ENCODE measurements at places on chromosomes 2 and 18. TPM values are rescaled to one million over a fixed set of nuclear protein-coding genes. Genes with fewer than 3 reads are reported as not detected.
A peak's percentile ranks its signal among the peaks of the same experiment; 100 is the strongest.

- no peaks in the 10 kb centered on the region for H3K36me3 ChIP-seq
- no peak overlapping the region for H3K4me3 ChIP-seq
- no peak overlapping the region for H3K27ac ChIP-seq
- no peaks in the 10 kb centered on the region for H3K4me1 ChIP-seq
- no peak for DNase-seq
Observed at GRCh38 chr18:45116116-45116515, 435.4 kb downstream of the SETBP1 start.

- H3K4me1 ChIP-seq, result no peaks in the 10 kb centered on the region
- DNase-seq, result peak; percentile 70
- no peak overlapping the region for H3K27ac ChIP-seq
- no peaks in the 10 kb centered on the region for H3K27me3 ChIP-seq
Observed at GRCh38 chr2:211033765-211034164, 477.4 kb downstream of the CPS1 start.

DNA sequence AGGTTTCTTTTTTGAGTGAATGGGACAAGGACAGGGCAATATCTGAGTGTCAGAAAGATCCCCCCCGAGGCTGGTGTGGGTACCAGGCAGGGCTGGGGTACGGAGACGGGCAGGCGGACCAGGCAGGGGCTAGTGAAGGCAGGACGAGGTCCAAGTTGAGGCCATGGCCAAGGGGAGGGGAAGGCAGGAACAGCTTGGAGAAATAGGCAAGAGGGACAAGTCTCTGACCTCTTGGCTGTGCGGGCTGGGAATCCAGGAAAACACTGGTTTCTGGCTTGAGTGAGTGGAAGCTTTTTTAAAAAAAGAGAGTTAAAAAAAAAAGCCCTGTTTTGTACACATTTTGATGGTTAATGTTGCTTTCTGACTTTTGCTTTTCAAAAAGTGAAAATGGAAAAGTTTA, 30.3 kb downstream of the ASAP2 start:
- H3K4me3 ChIP-seq, result no peak overlapping the region
- H3K36me3 ChIP-seq, result no peaks in the 10 kb centered on the region
- H3K27me3 ChIP-seq, result no peaks in the 10 kb centered on the region
- no peak overlapping the region for H3K27ac ChIP-seq

GRCh38 chr2:128603411-128603924, 284.8 kb upstream of the HS6ST1 start:
- no peaks in the 10 kb centered on the region for H3K27me3 ChIP-seq
- H3K4me3 ChIP-seq, result no peak overlapping the region
- H3K36me3 ChIP-seq, result no peaks in the 10 kb centered on the region
- peaks cover 8% of the 10 kb centered on the region for H3K4me1 ChIP-seq
- H3K27ac ChIP-seq, result no peak overlapping the region

GRCh38 chr2:215870986-215871385, 142.4 kb downstream of the MREG start:
- H3K27ac ChIP-seq, result no peak overlapping the region
- H3K4me3 ChIP-seq, result no peak overlapping the region
- H3K36me3 ChIP-seq, result no peaks in the 10 kb centered on the region
- H3K27me3 ChIP-seq, result no peaks in the 10 kb centered on the region
- DNase-seq, result peak; percentile 75

- DNase-seq, result no peak
- H3K27me3 ChIP-seq, result no peaks in the 10 kb centered on the region
- H3K4me3 ChIP-seq, result no peak overlapping the region
- peaks cover 4% of the 10 kb centered on the region for H3K4me1 ChIP-seq
Observed at GRCh38 chr2:19786408-19787058, 115.2 kb downstream of the TTC32 start.

- no peaks in the 10 kb centered on the region for H3K27me3 ChIP-seq
- H3K4me3 ChIP-seq, result no peak overlapping the region
- peak; percentile 56 for DNase-seq
Observed at GRCh38 chr2:148523315-148523714, 121.2 kb upstream of the EPC2 start.

DNA sequence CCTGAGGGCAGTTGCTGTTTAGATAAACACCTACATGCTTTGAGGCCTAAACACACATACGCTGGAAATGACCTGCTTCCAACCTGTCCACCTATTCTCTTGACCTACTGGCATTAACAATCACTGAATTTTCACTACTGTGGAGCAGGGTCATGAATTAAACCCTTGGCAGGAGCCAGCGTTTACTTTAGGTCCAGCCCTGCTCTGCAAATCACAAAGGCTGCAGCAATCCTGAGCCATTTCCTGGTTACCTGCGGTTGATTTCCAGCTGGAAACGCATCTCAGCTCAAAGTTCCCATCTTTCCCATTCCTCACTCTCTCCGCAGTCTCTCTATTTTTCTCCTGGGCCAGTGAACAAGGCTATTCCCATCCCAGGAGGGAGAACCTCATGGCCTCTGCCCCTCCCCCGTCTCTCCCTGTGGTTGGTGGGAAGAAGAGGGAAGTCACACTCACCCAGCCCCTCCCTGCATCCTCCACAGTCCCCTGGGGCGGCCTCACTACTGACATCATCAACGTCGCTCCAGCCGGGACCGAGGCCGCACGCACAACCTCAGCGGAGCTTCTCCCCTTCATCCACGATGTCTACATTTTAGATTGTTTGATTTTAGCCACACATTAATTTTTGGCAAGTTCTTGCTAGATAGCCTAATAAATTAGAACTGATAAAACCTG, 84.5 kb upstream of the SNTG2 start:
- no peaks in the 10 kb centered on the region for H3K36me3 ChIP-seq
- no peak overlapping the region for H3K4me3 ChIP-seq
- H3K27me3 ChIP-seq, result peaks cover 2% of the 10 kb centered on the region
- no peak overlapping the region for H3K27ac ChIP-seq
- H3K4me1 ChIP-seq, result peaks cover 19% of the 10 kb centered on the region
- DNase-seq, result peak; percentile 58

DNA sequence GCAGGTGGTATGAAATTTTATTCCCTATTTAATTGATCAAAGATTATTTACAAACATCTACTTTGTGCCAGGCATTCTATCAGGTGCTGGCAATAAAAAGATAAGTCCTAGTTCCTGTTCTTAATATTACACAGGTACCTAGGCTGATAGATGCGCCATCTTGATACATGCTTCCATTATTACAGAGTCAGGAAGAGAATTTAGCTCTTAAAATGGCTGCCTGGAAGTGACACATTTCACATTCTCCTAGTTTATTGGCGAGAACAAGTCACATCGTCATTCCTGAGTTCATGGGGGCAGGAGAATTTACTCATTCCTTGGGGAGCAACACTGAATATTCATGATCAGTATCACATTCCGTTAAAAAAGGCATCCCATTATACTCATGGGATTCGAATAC, 1.1 kb upstream of the DARS1 start:
- no peaks in the 10 kb centered on the region for H3K27me3 ChIP-seq
- peaks cover 14% of the 10 kb centered on the region for H3K4me1 ChIP-seq
- peak overlapping the region; percentile 94 for H3K27ac ChIP-seq
- H3K36me3 ChIP-seq, result no peaks in the 10 kb centered on the region

DNA sequence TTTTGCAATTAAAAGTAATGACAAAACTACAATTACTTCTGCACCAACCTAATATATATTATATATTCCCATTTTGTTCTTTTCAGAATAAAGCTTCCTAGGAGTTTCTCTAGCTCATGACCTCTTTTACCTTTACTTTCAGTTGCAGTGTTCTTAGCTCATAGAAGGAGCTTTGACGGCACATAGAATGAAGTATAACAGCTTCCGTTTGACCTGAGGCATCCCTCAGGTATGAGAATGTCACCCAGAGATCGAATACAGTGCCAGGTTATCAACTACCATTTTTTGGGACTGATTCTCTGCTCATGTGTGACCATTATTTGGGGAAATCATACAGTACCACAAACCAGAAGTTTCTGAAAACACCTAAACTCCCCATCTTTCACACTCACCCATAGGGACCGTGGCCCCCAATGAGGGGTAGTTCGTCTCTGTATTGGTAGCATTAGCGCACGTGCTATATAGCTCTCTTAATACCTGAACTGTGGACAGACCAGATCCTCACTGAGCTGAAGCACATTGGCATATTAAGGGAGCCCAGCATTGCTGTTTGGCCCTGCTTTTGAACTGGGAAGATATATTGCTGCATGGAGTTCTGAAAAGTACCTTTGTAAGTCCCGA, 123.0 kb downstream of the SPTBN1 start:
- H3K4me1 ChIP-seq, result peaks cover 91% of the 10 kb centered on the region
- H3K27ac ChIP-seq, result no peak overlapping the region
- no peak for DNase-seq

GRCh38 chr18:76855594-76855993, 33.2 kb downstream of the ZNF236 start:
- peaks cover 5% of the 10 kb centered on the region for H3K36me3 ChIP-seq
- H3K4me1 ChIP-seq, result no peaks in the 10 kb centered on the region
- H3K27me3 ChIP-seq, result no peaks in the 10 kb centered on the region
- H3K4me3 ChIP-seq, result no peak overlapping the region

GRCh38 chr18:23301972-23302371, 151.1 kb upstream of the RIOK3 start:
- H3K27ac ChIP-seq, result no peak overlapping the region
- no peaks in the 10 kb centered on the region for H3K36me3 ChIP-seq
- no peaks in the 10 kb centered on the region for H3K4me1 ChIP-seq
- no peaks in the 10 kb centered on the region for H3K27me3 ChIP-seq

DNA sequence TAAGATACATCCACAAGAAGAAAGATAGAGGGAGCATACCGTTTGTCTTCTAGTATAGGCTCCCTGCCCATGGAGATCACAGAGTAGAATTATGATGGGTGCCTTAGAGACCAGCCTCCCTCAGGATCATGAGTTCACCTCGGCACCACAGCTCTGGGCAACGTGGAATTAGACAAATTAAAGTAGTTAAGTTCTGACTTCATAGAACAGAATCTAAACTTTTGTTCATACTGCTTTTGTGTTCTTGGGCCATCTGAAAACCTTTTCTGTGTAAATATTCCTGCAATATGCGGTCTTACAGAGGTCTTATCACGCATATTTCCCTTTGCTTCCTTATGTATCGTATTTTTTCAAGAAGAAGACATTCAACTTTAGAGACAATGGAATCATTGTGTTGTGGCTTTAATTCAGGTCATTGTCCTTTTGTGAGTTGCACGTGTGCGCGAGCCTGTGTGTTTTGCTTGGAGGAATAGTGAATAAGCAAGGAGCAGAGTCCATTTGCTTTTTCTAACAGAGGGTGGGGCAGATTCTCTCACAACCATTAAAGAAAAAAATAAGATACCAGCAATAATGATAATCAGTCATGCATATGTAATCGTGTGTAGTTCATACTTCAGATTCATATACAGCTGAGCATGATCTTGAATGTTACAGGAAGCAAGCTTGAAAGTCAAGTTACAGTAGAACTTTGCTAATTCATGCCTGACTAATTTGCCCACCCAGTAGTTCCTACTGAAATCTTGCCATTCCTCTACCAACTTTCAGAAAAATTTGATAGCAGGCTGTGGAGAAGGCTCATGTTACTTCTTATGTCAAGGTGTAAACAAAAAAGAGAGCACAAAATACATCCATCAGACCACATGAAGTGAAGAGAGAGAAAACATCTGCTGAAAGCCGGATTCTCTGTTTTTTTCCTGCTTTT, 243.6 kb downstream of the NEDD4L start:
- peaks cover 27% of the 10 kb centered on the region for H3K4me1 ChIP-seq
- H3K27ac ChIP-seq, result no peak overlapping the region
- H3K4me3 ChIP-seq, result no peak overlapping the region
- no peak for DNase-seq

DNA sequence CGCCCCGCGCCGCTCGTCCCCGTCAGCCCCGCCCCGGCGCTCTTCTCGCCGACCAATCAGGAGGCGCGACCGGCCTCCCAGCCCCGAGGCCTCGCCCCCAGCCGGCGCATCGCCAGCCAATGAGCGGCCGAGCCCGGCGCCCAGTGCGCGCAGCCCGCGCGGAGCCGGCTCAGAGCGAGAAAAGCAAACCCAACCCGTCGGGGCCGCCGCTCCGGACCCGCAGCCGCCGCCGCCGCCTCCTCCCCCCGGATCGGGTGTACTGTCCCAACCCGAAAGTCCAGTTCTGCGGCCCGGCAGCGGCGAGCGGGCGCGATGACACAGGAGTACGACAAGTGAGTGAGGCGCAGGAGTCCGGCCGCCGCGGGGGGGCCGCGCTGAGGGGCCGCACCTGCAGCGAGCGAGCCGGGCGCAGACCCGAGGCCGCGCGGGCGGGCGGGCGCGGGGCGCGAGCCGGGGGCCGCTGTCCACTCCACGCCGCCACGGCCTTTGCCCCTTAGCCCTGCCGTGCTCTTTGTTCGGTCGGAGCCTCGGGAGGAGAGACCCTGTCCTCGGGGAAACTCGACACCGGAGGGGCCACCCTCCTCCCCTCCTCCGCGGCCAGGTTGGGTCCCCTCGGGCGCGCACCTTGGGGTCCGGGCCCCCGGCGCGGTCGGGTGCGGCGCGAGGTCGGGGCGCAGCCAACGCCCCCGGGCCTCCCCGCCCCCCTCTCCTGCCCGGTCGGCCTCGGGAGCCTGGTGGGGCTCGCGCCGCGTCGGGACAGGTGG, at the start of gene GRHL1:
TSS of gene GRHL1 (plus strand) at position 172 of the 764 bp plus-strand sequence. CDS start at position 313, 141 bp downstream.
- H3K27ac ChIP-seq, result no peak within 1 kb of the TSS
- H3K27me3 ChIP-seq, result peaks cover 40% of the 10 kb centered on the region
- H3K36me3 ChIP-seq, result no peaks in the 10 kb centered on the region
- H3K4me3 ChIP-seq, result peak within 1 kb of the TSS; percentile 77

DNA sequence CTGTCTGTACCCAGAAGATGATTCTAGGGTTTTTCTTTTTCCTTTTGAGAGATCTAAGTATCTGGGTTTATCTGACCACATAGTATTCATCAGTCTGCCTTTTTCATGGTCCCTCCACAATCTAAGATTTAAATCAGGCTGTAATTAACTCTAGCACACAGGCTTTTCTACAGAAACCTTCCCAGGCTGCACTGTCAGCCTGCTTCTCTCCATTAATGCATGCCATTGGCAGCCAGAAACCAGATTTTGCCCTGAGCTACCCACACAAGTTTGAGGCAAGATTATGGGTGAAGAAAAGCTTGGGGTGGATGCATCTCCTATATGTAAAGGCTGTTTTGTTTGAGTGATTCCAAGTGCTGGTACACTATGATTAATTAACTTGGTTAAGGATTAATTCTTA, 45.7 kb upstream of the EML4 start:
- no peak overlapping the region for H3K27ac ChIP-seq
- H3K4me3 ChIP-seq, result no peak overlapping the region
- no peaks in the 10 kb centered on the region for H3K27me3 ChIP-seq
- DNase-seq, result no peak
- H3K36me3 ChIP-seq, result no peaks in the 10 kb centered on the region
- H3K4me1 ChIP-seq, result peaks cover 11% of the 10 kb centered on the region

NETO1 gene
- 20.7 TPM for total RNA-seq

TBR1 gene
- not detected for total RNA-seq

SERPINB4 gene
- total RNA-seq, result 1.1 TPM

ZNF521 gene
- 10.4 TPM for total RNA-seq

TRABD2A gene
- total RNA-seq, result 15.7 TPM

SLC30A3 gene
- 8.3 TPM for total RNA-seq

SGO2 gene
- total RNA-seq, result 32.6 TPM

CREG2 gene
- 0.12 TPM for total RNA-seq

COLEC11 gene
- 0.43 TPM for total RNA-seq
